Activated CD8-positive, alpha-beta memory T cell treated with anti-CD3 and anti-CD28 coated beads for 4 hours (primary cell): ENCODE measurements at places on chromosomes 13 and 19.

DNA sequence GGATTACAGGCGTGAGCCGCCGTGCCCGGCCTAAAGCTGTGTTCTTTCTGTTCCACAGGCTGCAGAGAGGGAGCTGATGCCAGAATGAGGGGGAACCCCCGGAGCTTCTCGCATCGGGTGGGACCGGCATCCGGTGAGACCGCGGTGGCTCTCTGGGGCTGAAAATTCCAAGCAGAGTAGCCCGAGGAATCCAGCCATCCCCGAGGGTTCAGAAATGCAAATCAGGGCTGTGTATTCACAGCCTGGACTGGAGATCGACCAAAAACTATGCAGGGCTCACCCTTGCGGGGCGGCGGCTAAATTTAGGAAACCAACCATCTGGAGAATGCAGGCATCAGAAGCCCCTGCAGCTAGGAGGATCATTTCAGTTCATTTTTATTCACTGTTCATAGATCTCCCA lies 99.2 kb downstream of the GNG7 start:
- no peak for DNase-seq

GRCh38 chr13:59373341-59373740 lies 790.4 kb downstream of the DIAPH3 start:
- no peak for DNase-seq

DNA sequence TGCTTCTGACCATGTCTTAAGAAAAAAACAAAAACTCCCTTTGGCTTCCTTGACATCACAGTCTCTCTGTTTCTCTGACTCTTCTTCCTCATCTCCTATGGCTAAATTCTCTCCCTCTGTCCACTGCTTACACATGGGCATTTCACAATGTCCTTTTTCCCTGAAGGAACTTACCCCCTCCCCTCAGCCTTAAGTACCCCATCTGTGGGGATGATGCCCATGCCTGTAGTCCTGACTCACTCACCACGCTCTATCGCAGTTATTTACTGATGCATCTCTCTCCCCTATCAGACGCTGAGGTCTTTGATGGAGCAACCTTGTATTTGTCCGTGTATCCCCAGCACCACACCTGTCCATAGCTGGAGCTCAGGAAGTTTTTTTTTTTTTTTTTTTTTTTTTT lies 32.4 kb downstream of the ACTN4 start:
- DNase-seq: no peak

DNA sequence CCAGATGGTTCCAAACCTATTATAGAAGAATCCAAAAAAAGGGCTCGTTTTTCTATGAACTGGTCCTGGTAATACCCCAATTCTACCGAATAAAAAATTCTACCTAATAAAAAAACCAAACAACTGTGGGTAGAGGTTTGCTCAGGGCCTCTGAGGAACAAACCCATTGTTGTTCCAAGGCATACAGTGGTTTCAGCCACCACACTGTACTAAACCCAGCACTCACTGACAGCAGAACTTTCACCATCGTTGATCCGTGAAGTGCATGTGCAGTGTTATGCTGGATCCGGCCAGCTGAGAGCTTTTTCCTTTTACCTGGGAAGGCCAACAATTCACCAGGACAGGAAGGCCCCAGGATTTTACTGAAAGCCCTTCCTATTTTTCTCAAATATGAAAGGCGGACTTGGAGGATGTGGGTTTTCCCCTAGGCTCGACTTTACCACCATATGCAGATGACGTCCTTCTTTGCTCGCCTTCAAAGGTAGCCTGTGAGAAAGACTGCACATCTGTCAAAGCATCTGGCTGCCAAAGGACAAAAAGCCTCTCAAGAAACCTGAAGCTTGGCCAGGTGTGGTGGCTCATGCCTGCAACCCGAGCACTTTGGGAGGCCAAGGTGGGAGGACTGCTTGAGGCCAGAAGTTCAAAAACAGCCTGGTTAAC lies 7.2 kb upstream of the PABPC3 start:
- DNase-seq: no peak

GRCh38 chr13:70668293-70668692 lies 560.0 kb upstream of the KLHL1 start:
- DNase-seq: no peak

GRCh38 chr19:54248016-54248601 lies 5.5 kb upstream of the LILRA6 start:
- DNase-seq: no peak

GRCh38 chr13:49343255-49343654 lies 95.5 kb downstream of the CDADC1 start:
- no peak for DNase-seq

DNA sequence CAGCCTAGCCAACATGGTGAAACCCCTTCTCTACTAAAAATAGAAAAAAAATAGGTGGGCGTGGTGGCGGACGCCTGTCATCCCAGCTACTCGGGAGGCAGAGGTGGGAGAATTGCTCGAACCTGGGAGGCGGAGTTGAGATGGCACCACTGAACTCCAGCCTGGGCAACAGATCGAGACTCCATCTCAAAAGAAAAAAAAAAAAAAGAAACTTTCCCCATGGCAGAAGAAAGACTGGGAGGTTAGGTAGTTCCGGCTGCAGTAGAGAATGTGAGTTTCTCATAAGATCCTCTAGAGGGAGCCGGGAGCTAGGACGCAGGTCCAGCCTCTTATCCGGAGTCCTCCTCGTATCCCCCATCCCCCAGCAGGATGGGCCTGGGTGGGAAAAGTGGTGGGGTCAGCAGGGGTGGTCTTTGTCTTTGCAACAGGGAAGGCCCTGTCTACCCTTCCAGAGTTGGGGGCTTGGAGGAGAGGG lies 13.2 kb upstream of the CREB3L3 start:
- no peak for DNase-seq

DNA sequence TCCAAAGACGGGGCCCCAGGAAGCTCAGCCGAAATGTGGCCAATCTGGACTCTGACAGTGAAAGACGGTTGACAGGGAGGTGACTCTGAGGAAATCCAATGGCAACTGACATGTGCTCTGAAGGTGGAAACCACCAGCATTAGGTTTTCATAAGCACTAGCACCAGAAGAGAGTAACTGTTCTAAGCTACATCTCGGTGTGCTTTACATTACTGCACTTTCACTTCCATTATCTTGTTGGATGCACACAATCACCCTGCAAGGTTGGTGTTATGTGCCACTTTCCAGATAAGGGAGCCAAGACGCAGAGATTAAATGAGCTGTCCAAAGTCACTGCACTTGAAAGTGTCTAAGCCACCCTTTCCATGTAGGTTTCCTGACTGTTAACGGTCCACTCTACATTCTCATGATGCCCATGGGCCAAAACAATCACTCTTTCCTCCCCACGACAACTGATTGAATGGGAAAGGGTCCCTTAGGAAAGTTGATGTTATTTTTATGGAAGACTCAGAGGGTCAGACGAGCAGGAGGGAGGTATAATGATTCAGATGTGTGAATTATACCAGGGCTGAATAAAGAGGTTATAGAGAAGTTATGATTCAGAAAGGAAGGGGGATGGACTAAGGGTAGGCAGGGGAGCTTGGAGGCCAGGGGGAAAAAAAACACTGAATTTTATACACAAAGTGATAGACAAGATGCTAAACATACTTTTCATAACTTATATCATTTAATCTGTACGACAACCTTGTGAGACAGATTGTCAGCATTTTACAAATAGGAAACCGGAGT lies 52.8 kb downstream of the RUBCNL start:
- DNase-seq: no peak

- no peak for DNase-seq
These were observed 25.2 kb downstream of the CPT1C start for GRCh38 chr19:49716154-49716553.

DNA sequence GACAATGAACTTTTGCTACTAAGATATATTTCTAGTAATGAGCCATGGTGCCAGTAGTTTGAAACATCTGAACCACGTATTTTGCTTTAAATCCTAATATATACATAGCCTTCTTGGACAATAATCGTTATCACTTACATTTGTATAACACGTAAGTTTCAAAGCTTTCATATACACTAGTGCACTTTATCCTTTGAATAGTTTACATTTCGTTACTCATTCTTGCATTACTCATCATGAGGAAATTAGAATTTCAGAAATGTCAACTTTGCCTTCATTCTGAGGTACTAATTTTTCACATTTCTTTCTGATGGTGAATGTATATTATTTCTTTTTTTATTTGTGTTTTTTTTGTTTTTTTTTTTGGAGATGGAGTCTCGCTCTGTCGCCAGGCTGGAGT lies 5.8 kb downstream of the KBTBD7 start:
- no peak for DNase-seq

GRCh38 chr19:17021328-17021727 lies 5.3 kb downstream of the CPAMD8 start:
- no peak for DNase-seq
